GM20000 (cell line): ENCODE measurements at places on chromosomes 16 and 17.

DNA sequence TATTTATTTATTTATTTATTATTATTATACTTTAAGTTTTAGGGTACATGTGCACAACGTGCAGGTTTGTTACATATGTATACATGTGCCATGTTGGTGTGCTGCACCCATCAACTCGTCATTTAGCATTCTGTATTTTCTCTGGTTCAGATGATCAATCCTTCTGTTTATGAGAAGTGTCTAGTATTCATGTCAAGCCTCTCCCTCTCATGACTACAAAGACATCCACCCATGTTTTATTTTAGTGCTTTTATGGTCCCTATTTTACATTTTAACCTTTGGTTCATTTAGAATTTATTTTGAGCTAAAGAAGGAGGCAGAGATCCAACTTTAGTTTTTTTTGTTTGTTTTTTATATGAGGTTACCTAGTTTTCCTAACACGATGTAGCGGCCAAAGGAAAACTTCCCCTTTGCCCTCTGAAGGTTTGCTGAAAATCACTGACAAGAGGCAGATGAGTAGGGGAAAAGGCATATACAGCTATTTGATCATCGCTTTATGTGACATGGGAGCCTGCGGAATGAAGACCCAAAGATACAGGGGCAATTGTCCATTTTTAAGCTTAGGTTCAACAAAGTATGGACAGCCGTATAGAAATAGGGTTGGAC, 22.4 kb upstream of the AQP8 start:
- DNase-seq, result no peak

DNA sequence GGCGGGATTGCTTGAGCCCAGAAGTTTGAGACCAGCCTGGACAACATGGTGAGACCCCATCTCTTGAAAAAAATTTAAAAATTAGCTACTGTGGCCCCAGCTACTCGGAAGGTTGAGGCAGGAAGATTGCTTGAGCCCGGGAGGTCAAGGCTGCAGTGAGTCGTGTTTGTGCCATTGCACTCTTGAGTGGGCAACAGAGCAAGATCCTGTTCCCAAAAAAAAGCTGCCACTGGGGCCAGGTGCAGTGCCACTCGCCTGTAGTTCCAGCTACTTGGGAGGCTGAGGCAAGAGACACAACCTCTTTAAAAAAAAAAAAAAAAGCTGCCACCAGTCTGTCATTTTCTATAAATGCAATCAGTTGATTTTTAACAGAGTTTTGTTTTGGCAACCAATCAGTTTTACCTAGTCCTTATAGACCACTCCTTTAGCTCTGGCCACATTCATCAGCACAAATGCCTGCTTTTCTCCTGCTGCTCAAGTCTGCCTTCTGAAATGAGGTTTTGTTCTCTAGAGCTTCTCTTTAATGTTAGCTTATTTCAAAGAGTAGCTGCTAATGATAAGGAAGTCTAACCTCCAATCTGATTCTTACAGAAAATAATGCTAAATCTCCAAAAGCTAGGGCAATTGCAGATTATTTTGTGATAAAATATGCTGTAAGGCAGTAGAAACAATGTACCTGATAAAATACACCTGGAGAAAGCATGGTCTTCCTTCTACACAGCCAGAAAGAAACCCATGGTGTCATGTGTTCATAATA, 64.8 kb downstream of the TUBD1 start:
- no peak for DNase-seq

- DNase-seq, result no peak
Observed at GRCh38 chr17:78269955-78270381, 38.5 kb downstream of the TMEM235 start.

- peak; percentile 45 for DNase-seq
Observed at GRCh38 chr17:37820313-37820994, 75.6 kb upstream of the HNF1B start.

DNA sequence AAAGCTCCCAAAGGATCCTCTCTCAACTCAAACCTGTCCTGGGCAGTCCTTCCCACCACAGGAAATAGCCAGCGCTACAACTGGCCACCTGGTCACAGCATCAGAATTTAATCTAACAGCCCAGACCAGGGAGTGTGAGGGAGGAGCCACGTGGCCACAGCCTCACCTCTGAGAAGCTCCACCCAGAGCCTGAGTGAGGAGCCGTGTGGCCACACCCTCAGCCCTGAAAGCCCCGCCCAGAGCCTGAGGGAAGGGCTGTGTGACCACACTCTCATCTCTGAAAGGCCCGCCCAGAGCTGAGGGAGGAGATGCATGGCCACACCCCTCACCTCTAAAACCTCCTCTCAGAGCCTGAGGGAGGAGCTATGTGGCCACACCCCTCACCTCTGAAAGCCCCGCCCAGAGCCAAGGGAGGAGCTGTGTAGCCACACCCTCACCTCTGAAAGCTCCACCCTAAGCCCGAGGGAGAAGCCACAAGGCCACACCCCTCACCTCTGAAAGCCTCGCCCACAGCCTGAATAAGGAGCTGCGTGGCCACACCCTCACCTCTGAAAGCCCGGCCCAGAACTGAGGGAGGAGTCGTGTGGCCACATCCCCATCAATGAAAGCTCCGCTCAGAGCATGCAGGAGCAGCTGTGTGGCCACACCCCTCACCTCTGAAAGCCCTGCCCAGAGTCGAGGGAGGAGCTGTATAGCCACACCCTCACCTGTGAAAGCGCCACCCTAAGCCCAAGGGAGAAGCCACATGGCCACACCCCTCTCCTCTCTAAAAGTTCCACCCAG, 28.6 kb downstream of the SLC38A8 start:
- peak; percentile 69 for DNase-seq

DNA sequence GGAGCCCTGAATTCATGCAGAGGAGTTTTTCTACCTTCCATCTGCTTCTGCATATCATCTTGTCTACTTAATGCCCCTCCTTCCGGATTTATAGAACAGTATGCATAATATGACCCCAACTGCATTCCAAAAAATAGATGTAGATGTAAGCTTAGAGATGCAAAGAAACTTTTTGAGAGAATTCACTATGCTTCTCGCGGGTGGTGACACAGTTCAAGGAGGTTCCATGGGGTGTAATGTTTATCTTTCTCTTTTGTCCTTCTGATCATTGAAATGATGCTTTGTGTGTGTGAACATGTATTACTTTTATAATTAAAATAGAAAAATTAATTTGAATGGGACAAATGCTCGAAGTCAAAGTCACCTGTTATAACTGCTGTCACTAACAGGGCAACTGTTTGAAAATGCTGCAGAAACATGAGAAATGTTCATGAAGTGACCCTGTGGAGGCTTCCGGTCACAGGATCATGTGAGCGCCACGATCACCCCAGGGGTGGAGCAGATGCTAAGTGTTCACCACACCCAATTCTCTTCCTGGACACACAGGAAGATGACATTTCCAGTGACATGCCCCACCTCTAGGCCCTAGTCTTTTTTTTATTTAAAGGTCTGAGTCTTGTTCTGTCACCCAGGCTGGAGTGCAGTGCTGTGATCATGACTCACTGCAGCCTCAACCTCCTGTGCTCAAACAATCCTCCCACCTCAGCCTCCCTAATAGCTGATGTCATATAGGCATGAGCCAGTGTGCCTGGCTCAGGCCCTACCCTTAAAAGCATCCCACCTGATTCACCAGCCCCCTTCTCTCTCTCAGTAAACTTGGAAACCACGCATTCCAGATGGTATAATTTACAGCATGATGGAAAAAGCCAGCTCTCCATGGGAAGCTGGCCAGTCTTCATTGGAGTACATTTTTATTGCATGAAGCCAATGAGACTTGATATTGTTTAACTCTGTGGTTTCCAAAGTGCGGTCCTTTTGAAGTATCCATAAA, 21.0 kb upstream of the AGRP start:
- DNase-seq, result peak; percentile 58

GRCh38 chr17:63514974-63515373, 8.2 kb upstream of the KCNH6 start:
- DNase-seq, result no peak

DNA sequence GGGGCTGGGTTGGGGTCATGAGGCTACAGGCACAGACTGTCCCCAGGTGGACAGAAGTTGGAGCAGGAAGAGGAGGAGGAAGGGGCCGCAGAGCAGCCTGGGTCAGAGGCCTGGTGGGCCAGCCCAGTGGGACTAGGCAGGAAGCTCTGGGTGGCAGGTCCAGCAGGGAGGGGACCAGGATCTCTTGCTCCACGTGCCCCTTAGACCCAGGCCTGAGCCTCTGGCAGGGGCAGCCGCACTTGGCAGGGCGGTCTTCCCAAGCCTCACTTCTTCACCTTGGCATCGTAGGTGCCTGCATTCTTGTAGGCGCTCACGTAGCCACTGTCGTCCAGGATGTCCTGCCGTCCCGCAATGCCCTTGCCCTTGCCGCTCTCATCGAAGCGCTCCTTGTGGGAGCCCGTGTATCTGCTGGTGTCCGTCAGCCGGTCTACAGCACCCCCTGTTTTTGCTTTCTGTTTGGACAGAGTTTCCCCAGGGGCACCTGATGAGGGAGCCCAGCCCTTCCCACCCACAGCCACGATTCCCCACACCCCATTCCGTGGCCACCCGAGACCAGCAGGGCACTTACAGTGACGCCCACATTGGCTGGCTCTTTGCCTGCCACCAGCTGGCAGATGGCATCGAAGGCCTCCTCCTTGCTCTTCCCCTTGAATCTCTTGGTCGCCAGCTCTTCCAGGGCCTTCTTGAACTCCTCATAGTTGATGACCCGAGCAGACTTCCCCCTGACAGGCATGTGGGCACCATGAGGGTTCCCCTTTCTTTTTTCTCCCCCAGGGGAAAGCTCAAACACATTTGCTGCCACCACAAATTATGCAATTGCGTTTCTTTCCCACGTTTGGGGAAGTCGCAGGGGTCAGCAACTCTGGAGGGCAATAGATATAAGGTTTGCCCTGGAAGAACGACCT, 3.1 kb downstream of the TPPP3 start:
- no peak for DNase-seq

- DNase-seq, result no peak
Observed at GRCh38 chr17:45255358-45255757, 6.5 kb downstream of the SPATA32 start.

DNA sequence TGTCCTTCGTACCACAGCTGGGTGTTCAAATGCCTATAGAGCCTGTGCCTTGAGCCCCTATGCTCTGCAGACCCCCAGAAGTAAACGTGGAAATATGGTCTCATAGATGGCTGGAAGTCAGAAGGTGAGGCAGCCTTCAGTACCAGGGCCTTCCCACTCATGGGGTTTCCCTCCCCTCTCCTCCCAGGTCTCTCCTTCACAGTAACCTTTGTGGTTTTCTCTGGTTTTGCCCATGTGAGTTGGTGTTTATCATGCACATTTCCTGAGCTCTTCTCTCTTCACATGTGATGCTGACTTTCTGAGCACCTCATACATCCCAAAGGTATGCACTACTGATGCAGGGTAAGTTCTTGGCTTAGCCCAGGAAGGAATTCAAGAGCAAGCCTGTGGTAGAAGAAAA, 35.4 kb downstream of the TMEM114 start:
- DNase-seq, result no peak

DNA sequence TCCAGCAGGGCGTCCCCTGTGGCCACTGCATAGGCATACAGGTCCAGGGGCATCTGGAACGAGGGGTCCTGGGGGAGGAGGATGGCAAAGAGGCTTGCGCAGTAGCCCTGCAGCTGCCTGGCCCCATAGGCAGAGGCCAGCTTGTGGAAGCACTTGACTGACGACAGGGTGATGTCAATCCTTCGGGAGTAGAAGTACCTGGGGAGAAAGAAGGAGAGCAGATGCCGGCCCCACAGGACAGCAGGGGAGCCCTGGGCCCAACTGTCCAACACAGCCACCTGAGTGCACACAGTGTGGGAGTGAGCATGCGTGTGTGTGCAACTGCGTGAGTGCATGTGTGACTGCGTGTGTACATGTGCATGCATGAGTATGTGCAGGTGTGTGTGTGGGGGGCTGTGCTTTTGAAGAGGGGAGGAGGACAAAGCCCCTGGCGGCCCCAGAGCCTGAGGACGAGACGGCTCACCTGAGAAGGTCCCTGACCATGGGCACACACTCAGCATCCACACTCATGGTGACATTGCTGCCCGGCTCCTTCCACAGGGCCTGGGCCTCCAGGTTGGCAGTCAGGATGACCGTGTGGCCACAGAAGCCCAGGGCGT, 7.1 kb downstream of the LGALS3BP start:
- no peak for DNase-seq

GRCh38 chr17:53626286-53626685, 196.4 kb upstream of the KIF2B start:
- DNase-seq, result no peak

DNA sequence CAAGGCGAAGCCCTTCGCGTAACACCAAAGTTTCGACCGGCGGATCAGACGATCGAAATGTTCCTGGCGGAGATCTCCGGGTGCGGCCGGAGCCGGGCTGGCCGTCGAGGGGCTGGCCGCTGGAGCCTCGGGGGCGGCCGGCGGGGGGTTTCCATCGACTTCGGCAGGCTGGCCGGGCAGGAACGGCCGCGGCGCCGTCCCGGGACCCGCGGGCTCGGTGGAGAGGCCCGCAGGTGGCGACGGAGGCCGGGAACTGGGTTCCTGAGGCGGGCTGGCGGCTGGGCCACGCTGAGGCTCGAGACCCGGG, 1.1 kb downstream of the EPOP start:
- DNase-seq, result peak; percentile 63

- no peak for DNase-seq
Observed at GRCh38 chr17:75380315-75380714, 25.2 kb downstream of the GRB2 start.

DNA sequence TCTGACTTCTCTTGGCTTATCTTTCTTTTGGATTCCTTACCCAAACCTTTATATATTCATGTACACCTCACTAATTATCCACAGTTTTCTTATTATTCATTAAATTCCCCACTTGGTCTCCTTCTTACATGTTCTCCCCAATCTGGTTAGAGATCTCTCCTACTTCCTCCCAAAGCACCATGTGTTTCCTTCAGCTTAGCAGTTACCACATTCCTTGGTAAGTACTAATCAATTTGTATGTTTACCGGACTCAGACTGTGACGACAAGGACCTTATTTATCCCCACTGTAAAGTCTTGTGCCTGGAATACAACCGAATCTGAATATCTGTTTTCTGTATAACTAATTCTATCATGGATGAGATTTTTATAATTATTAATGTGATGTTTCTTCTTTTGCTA, 389.5 kb downstream of the KCNJ2 start:
- no peak for DNase-seq

- DNase-seq, result no peak
Observed at GRCh38 chr17:57875290-57876022, 25.6 kb upstream of the MRPS23 start.

DNA sequence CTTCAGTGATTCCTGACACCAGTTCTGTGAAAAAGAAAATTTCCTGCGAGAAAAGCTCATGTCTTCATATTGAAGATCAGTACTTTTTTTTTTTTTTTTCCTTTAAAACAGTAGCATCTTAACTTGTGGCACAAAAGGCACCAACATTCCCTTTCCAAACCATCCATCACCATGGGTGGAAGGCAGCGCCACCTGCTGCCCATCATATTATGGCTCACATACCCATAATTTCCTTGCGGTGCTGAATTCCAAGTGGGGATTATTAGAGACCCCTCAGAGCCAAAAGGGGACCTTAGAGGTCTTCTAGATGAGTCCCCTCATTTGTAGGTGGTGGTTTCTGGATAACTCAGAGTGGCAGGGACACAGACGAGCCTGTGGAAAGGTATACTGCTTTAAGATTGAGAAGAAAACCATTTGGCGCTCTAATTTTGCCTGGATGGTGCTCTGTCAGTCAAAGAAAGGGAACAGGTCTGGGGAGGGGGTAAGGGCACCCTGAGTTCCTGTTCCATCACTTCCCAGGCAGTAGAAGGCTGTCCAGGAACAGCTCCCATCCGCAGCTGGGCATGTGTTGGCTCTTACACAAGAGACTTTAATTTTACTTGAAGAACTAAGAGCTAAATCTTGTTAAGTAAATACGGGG, 7.9 kb upstream of the SOST start:
- DNase-seq, result no peak

- peak; percentile 81 for DNase-seq
Observed at GRCh38 chr17:42407289-42407836, 15.7 kb downstream of the CAVIN1 start.
